ENCODE measurements at places on chromosomes 2 and 18.

DNA sequence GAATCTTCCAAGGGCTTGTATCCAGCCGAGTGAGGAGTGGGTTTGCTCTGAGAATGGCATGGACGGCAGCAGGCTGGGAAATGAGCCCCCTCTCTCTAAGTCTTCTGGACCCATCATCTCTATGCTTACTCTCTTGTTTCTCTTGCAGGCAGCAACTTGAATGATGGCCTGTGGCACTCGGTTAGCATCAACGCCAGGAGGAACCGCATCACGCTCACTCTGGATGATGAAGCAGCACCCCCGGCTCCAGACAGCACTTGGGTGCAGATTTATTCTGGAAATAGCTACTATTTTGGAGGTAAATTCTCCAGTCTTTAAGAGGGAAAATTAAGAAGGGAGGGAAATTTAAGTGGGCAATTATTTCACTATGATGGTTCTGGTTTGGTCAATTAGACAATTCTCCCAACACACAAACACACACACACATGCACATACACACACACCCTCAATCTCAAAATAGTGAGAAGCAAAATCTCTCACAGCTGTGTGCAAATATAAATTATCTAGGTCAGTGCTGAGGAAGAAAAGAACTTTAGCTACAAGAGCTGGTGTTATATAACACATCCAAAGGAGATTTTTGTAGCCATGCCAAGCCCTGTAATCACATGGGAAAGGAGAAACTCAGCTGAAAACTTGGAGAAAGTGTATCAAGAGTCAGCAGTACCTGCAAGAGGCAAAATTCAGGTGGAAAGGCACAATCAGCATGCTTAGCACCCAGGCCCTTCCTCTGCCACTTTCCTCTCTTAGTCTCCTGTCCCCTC lies 499.2 kb downstream of the CNTNAP5 start:
- no peak for DNase-seq

GRCh38 chr2:10229462-10230099 lies 73.1 kb upstream of the HPCAL1 start:
- no peak for DNase-seq

GRCh38 chr2:56167616-56168562 lies 15.9 kb upstream of the CCDC85A start:
- no peak for DNase-seq

- DNase-seq, result no peak
Measured at GRCh38 chr2:8638327-8638726, 43.5 kb upstream of the ID2 start.

DNA sequence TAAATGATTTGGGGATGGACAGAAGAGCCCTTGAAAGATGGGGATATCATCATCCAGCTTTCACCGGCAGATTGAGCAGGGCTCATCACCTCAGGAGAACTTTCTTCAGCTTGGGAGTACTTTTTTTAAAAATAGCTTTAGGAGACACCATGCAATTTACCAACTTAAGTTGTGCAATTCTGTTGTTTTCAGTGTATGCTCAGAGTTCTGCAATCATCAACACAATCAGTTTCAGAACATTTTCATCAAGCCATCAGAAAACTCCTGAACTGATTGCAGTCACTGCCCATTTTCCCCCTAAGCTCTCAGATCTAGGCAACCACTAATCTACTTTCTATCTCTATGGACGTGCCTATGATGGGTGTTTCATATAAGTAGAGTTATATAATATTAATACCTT lies 117.7 kb downstream of the CRIM1 start:
- DNase-seq, result no peak

- no peak for DNase-seq
Measured at GRCh38 chr2:133790711-133791110, 222.4 kb upstream of the NCKAP5 start.

DNA sequence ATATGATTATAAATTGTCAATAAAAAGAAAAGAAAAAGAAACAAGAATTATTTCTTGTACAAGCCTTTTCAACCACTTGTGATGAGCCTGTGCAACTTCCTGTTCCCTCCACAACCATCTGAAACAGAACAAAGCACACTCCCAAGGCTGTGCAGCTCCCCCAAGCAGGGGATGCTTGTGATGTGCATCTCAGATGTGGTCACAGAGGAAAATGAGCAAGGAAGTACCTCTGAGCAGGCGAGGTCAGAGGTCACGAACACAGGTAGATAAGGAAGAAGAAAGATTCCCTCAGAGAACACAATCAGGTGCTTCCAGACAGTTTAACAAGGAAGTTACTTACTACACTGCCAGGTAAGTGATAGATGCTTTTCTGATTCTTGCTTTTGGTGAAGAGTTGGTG lies 274.8 kb upstream of the SLC39A10 start:
- DNase-seq, result no peak
